ENCODE measurements at places on chromosomes 7 and 10. TPM values are rescaled to one million over a fixed set of nuclear protein-coding genes. Genes with fewer than 3 reads are reported as not detected.

Gene FAM20C
- 8.6 TPM for total RNA-seq

Gene AS3MT
- not detected for total RNA-seq

Gene GLI3
- total RNA-seq = 4.7 TPM

Gene ASAH2
- total RNA-seq = 2.9 TPM

Gene HECW1
- total RNA-seq = not detected

Gene SPDYE11
- not detected for total RNA-seq

Gene WASHC2A
- 58.8 TPM for total RNA-seq

Gene CUL2
- 33.5 TPM for total RNA-seq

Gene LEP
- total RNA-seq = not detected

Gene SPACDR
- 4.1 TPM for total RNA-seq

Gene CDC123
- total RNA-seq = 47.6 TPM

DNA sequence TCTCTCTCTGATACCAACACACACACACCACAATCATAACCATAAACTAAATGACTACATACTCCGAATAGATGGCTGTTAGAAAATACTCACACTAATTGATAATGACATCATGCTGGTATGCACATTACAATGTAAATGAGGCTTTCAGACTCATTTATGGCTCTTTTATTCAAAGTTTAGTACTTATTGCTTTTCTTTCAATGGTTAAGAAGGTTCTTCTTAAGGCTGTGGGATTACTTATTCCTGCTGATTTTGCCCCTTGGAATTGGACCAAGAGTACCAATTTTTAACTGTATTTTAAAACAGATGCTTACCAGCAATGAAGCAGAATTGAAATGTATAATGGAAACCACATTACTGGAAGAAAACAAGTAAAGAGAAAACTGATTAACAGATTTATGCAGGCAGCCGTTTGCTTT, 20.6 kb upstream of the CABCOCO1 start:
- no peak for DNase-seq
- no peaks in the 10 kb centered on the region for H3K36me3 ChIP-seq
- H3K27ac ChIP-seq = no peak overlapping the region
- H3K4me3 ChIP-seq = no peak overlapping the region
- no peaks in the 10 kb centered on the region for H3K27me3 ChIP-seq

GRCh38 chr7:89928451-89928850, 225.8 kb upstream of the STEAP1 start:
- H3K27me3 ChIP-seq = no peaks in the 10 kb centered on the region
- H3K4me1 ChIP-seq = no peaks in the 10 kb centered on the region
- no peaks in the 10 kb centered on the region for H3K36me3 ChIP-seq

- H3K4me1 ChIP-seq = no peaks in the 10 kb centered on the region
- H3K27me3 ChIP-seq = no peaks in the 10 kb centered on the region
- H3K36me3 ChIP-seq = no peaks in the 10 kb centered on the region
- DNase-seq = no peak
- no peak overlapping the region for H3K4me3 ChIP-seq
Observed at GRCh38 chr10:29387269-29387668, 98.4 kb downstream of the LYZL1 start.

GRCh38 chr10:70847659-70848360, 32.1 kb downstream of the SGPL1 start:
- no peaks in the 10 kb centered on the region for H3K27me3 ChIP-seq
- no peak overlapping the region for H3K4me3 ChIP-seq
- no peak for DNase-seq
- H3K4me1 ChIP-seq = no peaks in the 10 kb centered on the region
- peaks cover 29% of the 10 kb centered on the region for H3K36me3 ChIP-seq

- no peak overlapping the region for H3K27ac ChIP-seq
- no peaks in the 10 kb centered on the region for H3K36me3 ChIP-seq
- no peak overlapping the region for H3K4me3 ChIP-seq
- H3K4me1 ChIP-seq = no peaks in the 10 kb centered on the region
Observed at GRCh38 chr10:61847640-61848039, 53.9 kb upstream of the ARID5B start.

- no peak for DNase-seq
- no peaks in the 10 kb centered on the region for H3K27me3 ChIP-seq
- H3K4me3 ChIP-seq = no peak overlapping the region
- no peaks in the 10 kb centered on the region for H3K36me3 ChIP-seq
Observed at GRCh38 chr10:90398566-90398965, 459.3 kb downstream of the HTR7 start.

GRCh38 chr10:119497243-119497642, 45.3 kb downstream of the RGS10 start:
- H3K27ac ChIP-seq = no peak overlapping the region
- H3K4me3 ChIP-seq = no peak overlapping the region
- H3K27me3 ChIP-seq = no peaks in the 10 kb centered on the region
- peaks cover 36% of the 10 kb centered on the region for H3K4me1 ChIP-seq
- DNase-seq = no peak
- no peaks in the 10 kb centered on the region for H3K36me3 ChIP-seq

- no peaks in the 10 kb centered on the region for H3K27me3 ChIP-seq
- H3K4me1 ChIP-seq = no peaks in the 10 kb centered on the region
- H3K4me3 ChIP-seq = no peak overlapping the region
- H3K36me3 ChIP-seq = no peaks in the 10 kb centered on the region
Observed at GRCh38 chr10:34736976-34737771, 77.9 kb downstream of the PARD3 start.

DNA sequence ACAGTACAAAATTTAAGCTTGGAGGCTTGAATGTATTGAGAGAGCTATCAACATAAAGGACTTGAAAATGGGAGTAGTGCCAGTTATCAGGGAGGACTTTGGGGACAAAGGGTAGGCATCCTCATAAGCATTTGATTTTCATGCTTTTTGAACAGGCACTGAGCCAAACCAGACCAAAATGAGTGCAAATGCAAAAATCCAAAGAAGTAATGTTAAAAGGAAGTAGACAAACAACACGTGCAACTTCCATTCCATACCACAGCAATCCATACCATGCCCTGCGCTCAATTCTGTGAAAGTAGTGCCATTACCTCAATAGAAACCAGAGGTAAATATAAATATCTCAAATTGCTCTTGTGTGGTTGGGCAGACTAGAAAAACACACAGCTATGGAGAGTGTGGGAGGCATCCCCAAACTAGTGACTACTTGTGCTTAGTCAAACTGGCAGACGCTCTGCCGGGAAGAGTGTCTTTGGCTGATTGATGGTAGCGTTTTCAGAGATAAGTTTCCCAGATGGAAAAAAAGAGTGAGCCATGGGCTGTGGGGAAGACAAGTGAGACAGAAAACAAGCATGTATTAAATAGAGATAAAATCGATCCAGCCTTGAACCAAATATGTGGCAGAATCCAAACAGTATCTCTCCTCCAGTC, 161.5 kb downstream of the CREB5 start:
- no peaks in the 10 kb centered on the region for H3K4me1 ChIP-seq
- no peaks in the 10 kb centered on the region for H3K36me3 ChIP-seq
- DNase-seq = no peak

GRCh38 chr10:125158601-125159485, 1.5 kb downstream of the CTBP2 start:
- peak overlapping the region; percentile 50 for H3K4me3 ChIP-seq
- H3K36me3 ChIP-seq = no peaks in the 10 kb centered on the region

DNA sequence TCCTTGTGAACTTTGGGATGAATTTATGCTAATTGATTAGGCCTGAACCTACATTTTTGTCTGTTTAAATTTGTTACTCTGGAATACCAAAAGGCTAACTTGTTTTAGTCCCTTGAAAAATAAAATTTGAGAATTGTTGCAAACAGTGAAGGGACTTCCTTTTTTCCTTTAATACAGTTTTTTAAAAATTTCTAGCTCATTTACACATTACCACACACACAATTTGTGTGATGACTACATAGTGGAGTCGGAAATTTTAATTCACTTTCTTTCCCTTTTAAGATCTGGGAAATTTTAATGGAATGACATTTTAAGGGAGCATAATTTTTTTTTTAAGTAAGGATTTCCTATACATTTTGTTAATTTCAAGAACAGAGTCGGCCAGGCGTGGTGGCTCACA, 8.6 kb upstream of the TMEM236 start:
- H3K27me3 ChIP-seq = no peaks in the 10 kb centered on the region
- H3K27ac ChIP-seq = no peak overlapping the region
- no peak for DNase-seq

DNA sequence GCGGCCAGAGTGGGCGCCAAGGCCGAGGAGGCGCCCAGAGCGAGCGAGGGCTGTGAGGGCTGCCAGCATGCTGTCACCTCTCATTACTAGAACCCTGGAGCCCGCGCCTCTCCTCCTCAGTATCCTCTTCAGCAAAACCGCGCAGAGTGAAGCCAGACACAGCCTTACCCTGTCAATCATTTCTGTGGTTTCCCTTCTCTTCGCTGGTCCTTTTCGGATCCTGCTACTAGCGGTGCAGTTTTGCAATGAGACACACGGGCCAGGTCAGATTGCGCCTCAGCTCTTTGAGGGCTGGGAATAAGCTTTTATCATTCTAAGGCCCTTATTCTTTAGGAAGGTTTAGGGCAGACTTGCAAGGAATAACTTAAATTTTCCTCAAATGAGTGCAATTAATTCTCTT, 55.5 kb upstream of the FAM171A1 start:
- H3K4me3 ChIP-seq = no peak overlapping the region
- H3K36me3 ChIP-seq = no peaks in the 10 kb centered on the region
- H3K27me3 ChIP-seq = peaks cover 2% of the 10 kb centered on the region
- DNase-seq = no peak

DNA sequence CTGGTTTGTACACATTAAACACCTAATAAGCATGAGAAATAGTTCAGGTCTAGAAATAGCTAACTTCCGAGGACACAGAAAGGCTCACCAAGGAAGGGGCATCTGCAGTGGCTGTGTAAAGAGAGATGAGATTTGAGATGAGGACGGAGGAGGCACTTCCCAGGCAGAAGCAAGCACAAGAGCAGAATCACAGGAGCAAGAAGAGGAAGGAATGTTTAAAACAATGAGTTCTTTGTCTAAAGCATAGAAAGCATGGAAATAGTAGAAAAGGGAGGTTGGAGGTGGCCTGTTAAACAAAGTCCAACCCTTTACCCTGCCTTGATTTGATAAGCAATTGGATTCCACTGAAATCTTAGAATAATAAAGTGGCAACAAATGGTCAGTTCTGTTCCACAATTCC, 11.6 kb upstream of the PON3 start:
- H3K27me3 ChIP-seq = no peaks in the 10 kb centered on the region
- no peak overlapping the region for H3K4me3 ChIP-seq
- no peaks in the 10 kb centered on the region for H3K4me1 ChIP-seq
- peaks cover 15% of the 10 kb centered on the region for H3K36me3 ChIP-seq

DNA sequence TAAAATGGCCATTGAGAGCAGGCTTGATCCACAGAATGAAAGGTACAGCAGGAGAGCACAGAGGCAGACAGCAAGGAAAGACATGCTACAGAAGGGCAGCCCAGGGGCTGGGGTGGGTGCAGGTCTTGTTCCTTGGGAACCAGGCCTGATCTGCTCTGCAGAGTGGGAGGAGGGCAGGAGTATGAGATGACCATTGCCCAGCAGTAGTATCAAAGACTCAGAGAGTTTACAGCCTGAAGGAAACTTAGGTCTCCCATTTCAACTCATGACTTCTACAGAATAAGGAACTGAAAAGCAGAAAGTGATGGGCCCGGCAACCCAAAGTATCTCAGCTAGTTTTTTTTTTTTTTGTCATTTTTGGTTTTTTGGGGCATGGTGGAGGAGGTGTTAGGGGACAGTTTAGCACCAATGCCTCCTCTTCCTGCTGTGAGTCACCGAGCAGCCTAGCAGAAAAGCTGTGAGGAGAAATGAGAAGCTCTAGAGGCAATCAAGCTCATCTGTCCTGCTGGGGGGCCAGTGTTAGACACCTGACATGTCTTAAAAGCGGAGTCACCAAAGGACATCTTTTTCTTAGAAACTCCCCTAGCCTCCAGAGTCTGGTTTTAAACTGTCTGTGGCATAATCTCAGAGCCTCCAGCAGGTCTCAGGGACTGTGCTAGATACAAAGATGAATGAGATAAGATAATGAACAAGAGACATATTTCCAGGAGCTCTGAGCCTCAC, 34.3 kb upstream of the HERPUD2 start:
- H3K4me1 ChIP-seq = peaks cover 71% of the 10 kb centered on the region
- H3K27ac ChIP-seq = peak overlapping the region; percentile 88
- no peaks in the 10 kb centered on the region for H3K27me3 ChIP-seq
- H3K4me3 ChIP-seq = no peak overlapping the region

GRCh38 chr7:138738551-138739335, 37.6 kb upstream of the SVOPL start:
- peak; percentile 91 for DNase-seq
- H3K27me3 ChIP-seq = no peaks in the 10 kb centered on the region
- H3K4me1 ChIP-seq = no peaks in the 10 kb centered on the region

- H3K27me3 ChIP-seq = no peaks in the 10 kb centered on the region
- H3K36me3 ChIP-seq = peaks cover 24% of the 10 kb centered on the region
- peak overlapping the region; percentile 93 for H3K4me3 ChIP-seq
- peak overlapping the region; percentile 83 for H3K27ac ChIP-seq
- peaks cover 27% of the 10 kb centered on the region for H3K4me1 ChIP-seq
Observed at GRCh38 chr7:151232917-151233701, 826 bp downstream of the CHPF2 start.

- DNase-seq = no peak
- no peaks in the 10 kb centered on the region for H3K36me3 ChIP-seq
- peaks cover 25% of the 10 kb centered on the region for H3K27me3 ChIP-seq
- H3K4me1 ChIP-seq = peaks cover 9% of the 10 kb centered on the region
- H3K4me3 ChIP-seq = no peak overlapping the region
Observed at GRCh38 chr10:70053218-70053840, 683 bp downstream of the MACROH2A2 start.

- no peak for DNase-seq
- H3K4me3 ChIP-seq = no peak overlapping the region
- H3K27me3 ChIP-seq = no peaks in the 10 kb centered on the region
- H3K36me3 ChIP-seq = peaks cover 71% of the 10 kb centered on the region
- H3K27ac ChIP-seq = no peak overlapping the region
Observed at GRCh38 chr7:158782761-158783401, 46.4 kb downstream of the ESYT2 start.

DNA sequence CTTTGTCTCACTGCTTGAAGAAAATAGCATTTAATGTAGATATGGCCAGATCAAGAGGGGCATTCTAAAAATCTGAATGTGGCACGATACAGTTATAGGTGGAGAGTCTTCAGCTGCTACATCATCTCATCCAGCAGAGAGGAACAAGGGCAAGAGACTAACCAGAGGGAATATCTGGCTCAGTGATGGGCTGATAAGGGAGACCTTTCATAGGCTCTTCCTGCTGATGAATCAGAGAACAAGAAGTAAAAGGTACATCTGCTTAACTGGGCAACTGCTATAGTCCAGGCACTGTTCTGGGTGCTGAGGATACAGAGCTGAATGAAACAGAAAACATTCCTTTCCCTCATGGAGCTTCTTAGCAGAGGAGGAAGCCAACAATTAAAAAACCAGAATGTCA, 37.9 kb downstream of the PIP4K2A start:
- peaks cover 57% of the 10 kb centered on the region for H3K4me1 ChIP-seq
- peaks cover 2% of the 10 kb centered on the region for H3K36me3 ChIP-seq
- H3K27me3 ChIP-seq = no peaks in the 10 kb centered on the region
- H3K27ac ChIP-seq = peak overlapping the region; percentile 33

DNA sequence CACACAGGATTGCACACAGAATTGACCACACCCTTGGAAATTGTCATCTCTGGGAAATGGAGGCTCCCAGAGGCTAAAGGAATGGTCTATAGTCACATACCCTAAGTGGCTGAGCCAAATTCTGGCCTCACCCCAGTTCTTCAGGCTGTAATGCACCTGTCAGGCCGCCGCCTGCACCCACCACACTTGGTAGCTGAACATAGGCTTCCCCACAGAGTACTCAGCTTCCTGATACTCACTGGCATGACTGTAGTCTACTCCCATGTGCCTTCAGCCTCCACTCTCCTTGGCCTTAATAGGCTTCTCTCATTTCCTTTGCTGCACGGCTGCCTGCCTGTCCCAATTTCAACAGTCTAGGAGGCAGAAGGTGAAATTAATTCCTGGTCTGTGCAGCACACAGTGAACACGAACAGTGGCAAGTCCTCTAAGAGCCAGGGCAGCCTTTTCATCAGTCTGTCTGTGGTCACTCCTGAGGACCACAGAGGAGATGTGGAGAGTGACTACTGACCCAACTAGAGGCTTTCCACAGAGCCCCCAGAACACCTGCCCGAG, 42.5 kb downstream of the NUDCD3 start:
- no peak for DNase-seq
- no peak overlapping the region for H3K4me3 ChIP-seq
- H3K27me3 ChIP-seq = no peaks in the 10 kb centered on the region
- peaks cover 14% of the 10 kb centered on the region for H3K36me3 ChIP-seq
